Activated CD8-positive, alpha-beta T cell treated with anti-CD3 and anti-CD28 coated beads for 36 hours (primary cell): ENCODE measurements at places on chromosomes 13 and 19. TPM values are rescaled to one million over a fixed set of nuclear protein-coding genes. Genes with fewer than 3 reads are reported as not detected.

Gene POU2F2
- total RNA-seq, result 40.7 TPM

Gene KDELR1
- total RNA-seq, result 66.3 TPM

Gene PSPN
- 1.4 TPM for total RNA-seq

Gene NKPD1
- total RNA-seq, result 0.16 TPM

Gene WASF3
- 0.09 TPM for total RNA-seq

Gene LILRA5
- total RNA-seq, result not detected

Gene PCDH9
- total RNA-seq, result 0.04 TPM

Gene PLVAP
- total RNA-seq, result not detected

Gene ZNF112
- total RNA-seq, result not detected

Gene DCUN1D2
- total RNA-seq, result 14.7 TPM

Gene CGB2
- not detected for total RNA-seq

Gene CA11
- total RNA-seq, result 11.1 TPM

Gene MADCAM1
- 0.20 TPM for total RNA-seq

Gene DACT3
- total RNA-seq, result 5.8 TPM
